Activated CD8-positive, alpha-beta memory T cell treated with anti-CD3 and anti-CD28 coated beads for 48 hours (primary cell): ENCODE measurements at places on chromosomes 16 and 17.

- DNase-seq, result no peak
Observed at GRCh38 chr17:31488264-31488981, 96.9 kb downstream of the RAB11FIP4 start.

DNA sequence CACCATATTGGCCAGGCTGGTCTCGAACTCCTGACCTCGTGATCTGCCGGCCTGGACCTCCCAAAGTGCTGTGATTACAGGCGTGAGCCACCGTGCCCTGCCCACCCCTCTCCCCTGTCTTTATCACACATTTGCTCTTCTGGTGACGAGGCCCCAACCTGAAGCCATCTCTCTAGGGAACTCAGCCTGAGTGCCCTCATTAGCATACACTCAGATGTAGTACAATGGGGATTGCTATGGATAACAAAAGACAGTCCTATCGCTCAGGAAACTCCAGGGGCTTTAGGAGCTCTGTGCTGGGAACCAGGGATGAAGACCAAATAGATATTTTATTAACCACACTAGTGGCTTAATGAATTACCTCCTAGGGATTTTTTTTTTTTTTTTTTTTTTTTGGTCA is 100.7 kb downstream of the MARF1 start:
- DNase-seq, result no peak

DNA sequence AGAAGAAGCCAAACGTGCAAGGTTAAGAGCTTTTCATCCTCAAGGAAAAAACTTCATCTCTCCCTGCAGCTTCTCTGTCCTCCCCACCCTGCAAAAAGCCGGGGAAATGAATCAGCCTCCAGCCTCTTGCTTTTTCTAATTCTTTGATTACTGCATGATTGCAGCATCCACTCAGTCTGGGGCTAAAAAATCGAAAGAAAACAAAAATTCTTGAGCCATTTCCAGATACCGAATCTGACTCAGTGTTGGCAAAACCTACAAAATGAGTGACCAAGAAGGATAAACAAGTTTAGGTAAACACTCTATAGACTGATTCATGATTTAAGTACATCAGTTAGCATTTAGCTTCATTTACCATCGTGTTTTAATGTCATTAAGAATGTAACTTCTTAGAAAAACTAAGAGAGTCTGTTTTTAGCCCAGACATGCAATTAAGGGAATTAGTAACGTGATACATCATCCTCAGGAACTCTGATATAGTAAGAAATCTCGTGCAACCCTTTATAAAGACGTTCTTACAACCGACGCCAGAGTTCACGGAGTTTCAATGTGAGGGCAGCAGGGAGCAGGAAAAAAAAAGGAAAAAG is 287.3 kb upstream of the FOXF1 start:
- DNase-seq, result no peak

DNA sequence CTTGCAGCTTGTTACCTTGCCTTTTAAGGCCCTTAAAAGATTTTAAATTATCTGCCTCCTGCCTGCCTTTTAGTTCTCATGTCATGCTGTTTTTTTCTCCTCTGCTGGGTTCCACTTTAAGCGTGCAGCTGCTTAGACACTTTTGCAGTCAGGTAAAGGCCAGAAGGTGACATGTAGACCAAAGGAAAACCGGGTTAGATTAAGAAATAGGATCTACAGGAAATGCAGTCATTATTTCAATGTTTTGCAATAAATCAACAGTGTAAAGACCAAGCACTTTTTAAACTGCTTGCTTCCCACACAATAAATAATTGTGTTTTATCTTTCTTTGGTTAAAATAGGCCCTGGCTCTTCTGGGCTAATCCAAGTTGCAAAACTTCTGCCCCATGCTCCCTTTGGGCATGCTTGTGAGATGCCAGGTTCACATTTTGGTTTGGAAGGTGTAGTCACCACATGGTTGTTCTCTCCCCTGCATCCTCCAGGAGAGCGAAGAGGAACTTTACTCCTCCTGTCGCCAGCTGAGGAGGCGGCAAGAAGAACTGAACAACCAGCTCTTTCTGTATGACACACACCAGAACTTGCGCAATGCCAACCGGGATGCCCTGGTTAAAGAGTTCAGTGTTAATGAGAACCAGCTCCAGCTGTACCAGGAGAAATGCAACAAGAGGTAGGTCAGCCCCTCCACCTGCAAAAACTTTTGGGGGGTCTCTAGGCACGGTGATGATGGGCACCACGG is 54.9 kb downstream of the SDR42E1 start:
- no peak for DNase-seq

GRCh38 chr16:80693553-80693952 is 110.8 kb downstream of the CDYL2 start:
- DNase-seq, result no peak

DNA sequence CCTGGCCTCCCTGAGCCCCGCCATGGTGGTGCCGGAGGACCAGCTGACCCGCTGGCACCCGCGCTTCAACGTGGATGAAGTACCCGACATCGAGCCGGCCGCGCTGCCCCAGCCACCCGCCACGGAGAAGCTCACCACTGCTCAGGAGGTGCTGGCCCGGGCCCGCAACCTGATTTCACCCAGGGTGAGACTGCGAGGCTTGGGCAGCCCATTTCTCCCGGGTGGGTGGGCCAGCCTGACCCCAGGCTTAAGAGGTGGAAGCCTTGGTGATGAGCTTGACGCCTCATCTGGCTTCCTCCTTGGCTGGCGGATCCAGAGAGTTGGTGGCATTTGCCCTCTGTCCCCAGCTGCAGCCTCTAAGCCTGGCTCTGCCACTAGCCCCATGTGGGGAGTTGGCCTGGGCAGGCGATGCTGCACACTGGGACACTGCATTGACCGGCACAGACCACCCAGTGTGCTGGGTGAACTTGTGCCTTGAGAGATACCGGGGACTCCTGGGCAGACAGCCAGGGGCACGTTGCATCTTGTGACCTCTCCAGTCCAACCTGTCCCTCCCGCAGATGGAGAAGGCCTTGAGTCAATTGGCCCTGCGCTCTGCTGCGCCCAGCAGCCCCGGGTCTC is 3.0 kb downstream of the CDT1 start:
- DNase-seq, result no peak

- no peak for DNase-seq
Observed at GRCh38 chr17:28550858-28551257, 1.6 kb downstream of the UNC119 start.

GRCh38 chr16:80273635-80274538 is 266.9 kb upstream of the DYNLRB2 start:
- DNase-seq, result no peak

DNA sequence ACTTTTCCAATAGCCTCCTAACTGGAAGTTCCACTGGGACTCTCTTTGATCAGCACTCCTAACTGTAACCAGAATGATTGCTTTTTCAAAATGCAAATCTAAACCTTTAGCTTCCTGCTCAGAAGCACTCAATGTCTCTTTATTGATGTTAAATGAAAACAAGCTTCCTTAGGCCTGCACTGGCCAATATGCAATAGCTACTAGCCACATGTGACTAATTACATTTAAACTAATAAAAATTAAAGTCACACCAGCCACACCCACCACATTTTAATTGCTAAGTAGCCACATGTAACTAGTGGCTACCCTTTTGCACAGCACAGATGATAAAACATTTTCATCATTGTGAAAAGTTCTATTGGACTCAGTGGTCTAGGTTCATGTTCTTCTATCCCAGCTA is 31.8 kb downstream of the FAM20A start:
- no peak for DNase-seq

- DNase-seq, result no peak
Observed at GRCh38 chr16:47927330-47927729, 228.5 kb downstream of the ABCC12 start.

DNA sequence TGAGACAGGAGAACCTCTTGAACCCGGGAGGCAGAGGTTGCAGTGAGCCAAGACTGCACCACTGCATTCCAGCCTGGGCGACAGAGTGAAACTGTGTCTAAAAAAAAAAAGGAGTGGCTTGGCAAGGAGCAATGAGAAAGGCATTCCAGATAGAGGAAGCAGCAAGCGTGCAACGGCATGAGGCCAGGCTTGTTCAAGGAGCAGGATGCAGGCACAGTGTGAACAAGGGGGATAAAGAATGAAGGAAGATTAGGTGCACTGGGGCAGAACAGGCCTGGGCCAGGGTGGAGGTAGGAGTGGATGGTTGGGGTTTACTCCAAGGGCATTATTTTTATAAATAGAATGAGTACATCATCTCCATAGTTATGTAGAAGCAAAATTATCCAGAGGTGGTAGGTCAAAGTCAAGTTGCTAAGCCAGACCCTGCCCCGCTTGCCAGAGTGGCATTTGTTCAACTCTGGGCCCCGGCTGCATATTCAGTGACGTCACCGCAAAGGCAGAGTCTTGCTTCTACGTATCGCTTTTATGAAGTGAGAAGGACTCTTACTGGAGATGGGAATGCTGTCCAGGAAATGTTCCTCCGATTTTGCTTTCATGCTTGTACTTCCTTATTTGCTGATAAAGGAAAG is 100.2 kb downstream of the KATNIP start:
- no peak for DNase-seq

- DNase-seq, result no peak
Observed at GRCh38 chr16:3032624-3033023, 4.1 kb downstream of the BICDL2 start.

- no peak for DNase-seq
Observed at GRCh38 chr17:62681061-62681938, 53.8 kb downstream of the MRC2 start.

GRCh38 chr17:9125722-9126121 is 104.4 kb downstream of the NTN1 start:
- DNase-seq, result no peak

DNA sequence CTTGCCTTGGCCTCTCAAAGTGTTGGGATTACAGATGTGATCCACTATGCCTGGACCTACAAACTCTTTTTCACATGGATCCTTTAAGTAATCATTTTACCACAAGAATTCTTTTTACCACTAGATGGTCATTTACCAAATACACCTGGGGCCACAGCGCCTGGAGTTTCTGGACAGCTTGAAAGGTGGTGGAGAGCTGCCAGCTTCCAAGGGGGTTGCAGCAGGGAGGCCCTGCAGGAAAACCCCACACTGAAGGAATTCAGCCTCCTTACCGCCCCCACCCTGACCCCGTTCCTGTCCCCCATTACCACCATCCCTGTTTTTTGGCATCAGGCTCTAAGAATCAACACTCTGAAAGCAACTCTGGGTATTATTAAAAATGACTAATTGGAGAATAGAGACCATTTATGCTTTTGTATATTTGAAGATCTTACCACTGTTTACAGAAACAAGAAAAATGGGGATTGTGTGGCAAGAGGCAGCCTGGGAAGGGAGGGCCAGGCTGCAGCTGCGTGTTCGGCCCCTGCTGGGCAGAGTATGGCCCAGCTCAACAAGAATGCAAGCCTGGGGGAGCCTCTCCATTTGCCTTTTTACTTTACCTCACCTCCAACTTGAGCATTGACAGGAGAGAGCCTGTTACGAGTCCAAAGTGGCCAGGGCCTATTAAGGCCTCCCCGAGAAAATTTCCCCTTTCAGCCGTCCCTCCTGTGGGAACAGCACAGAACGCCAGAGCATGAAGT is 209.9 kb downstream of the ZFHX3 start:
- no peak for DNase-seq

DNA sequence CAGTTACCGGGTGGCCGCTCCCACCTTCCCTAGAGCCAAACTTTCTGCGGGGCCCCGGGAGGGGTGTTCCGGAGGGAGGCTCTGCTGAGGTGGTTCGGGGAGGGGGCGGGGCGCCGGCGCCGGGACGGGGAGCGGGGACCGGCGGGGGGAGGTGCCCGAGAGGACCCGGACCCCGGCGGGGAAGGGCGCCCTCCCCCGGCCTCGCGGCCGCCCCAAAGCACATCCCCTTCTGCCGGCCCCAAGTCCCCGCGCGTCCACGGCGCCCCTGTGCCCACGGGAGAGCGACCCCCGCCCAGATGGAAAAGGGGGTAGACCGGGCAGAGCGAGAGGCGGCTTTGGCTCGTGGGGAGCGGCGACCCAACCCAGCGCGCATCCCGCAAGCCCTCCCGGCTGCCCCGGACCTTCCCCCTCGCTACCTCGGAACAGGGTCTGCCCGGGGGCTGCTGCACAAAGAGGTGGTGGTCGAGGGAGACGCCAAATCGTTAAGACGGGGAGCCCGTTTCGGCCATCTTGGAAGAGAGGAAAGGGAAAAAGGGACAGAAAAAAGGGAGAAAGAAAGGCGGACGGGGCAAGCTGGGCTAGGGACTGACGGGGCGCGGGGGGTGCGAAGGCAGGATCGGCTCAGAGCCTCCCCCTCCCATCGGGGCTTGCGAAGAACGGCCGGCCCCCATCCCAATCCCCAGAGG is 530 bp downstream of the PCGF2 start:
- no peak for DNase-seq
